Ureter (tissue), 1 donor: ENCODE measurements at places on chromosomes 4 and X.

DNA sequence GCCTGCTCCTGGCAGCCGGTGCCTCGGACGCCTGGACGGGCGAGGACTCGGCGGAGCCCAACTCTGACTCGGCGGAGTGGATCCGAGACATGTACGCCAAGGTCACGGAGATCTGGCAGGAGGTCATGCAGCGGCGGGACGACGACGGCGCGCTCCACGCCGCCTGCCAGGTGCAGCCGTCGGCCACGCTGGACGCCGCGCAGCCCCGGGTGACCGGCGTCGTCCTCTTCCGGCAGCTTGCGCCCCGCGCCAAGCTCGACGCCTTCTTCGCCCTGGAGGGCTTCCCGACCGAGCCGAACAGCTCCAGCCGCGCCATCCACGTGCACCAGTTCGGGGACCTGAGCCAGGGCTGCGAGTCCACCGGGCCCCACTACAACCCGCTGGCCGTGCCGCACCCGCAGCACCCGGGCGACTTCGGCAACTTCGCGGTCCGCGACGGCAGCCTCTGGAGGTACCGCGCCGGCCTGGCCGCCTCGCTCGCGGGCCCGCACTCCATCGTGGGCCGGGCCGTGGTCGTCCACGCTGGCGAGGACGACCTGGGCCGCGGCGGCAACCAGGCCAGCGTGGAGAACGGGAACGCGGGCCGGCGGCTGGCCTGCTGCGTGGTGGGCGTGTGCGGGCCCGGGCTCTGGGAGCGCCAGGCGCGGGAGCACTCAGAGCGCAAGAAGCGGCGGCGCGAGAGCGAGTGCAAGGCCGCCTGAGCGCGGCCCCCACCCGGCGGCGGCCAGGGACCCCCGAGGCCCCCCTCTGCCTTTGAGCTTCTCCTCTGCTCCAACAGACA lies 4.4 kb downstream of the SOD3 start:
- DNase-seq = no peak

GRCh38 chr4:17758485-17758884 lies 22.9 kb downstream of the FAM184B start:
- no peak for DNase-seq

DNA sequence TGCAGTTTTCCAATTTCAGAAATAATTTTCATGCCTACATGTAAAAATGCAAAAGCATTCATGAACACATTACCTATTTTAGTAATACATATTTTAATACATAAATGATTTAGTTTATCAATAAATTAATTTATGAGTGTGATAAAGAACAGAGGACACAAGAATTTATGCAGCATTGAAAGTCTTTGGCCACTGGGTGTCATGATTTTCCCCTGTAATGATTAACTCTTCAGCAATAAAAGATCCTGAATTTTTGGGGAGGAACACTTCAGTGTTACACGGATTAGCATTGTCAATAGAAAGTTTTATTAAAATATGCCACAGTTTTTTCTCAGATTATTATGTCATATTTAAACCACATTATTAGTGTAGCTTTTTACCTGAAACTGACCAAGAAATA lies 8.6 kb upstream of the VCX2 start:
- no peak for DNase-seq

DNA sequence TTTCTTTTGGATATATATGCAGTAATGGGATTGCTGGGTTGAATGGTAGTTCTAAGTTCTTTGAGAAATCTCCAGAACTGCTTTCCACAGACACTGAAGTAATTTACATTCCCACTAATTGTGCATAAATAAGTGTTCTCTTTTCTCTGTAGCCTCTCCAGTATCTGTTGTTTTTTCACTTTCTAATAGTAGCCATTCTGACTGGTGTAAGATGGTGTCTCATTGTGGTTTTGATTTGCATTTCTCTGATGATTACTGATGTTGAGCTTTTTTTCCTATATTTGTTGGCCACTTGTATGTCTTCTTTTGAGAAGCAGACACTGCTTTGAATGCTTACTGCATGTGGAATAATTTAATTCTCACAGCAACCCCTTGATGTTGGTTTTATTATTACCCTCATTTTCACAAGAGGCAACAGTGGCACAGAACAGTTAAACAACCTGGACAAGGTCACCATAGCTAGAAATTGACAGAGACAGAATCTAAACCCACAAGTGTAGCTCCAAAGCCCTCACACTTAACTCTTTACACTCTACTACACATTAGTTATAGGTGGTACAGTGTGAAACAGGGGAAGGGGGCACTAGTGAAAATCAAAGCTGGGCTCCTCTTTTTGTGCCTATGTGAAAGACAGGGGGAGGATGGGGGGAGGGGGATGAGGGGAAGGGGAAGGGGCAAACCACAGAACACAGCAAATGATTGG lies 96.1 kb downstream of the REELD1 start:
- DNase-seq = no peak

DNA sequence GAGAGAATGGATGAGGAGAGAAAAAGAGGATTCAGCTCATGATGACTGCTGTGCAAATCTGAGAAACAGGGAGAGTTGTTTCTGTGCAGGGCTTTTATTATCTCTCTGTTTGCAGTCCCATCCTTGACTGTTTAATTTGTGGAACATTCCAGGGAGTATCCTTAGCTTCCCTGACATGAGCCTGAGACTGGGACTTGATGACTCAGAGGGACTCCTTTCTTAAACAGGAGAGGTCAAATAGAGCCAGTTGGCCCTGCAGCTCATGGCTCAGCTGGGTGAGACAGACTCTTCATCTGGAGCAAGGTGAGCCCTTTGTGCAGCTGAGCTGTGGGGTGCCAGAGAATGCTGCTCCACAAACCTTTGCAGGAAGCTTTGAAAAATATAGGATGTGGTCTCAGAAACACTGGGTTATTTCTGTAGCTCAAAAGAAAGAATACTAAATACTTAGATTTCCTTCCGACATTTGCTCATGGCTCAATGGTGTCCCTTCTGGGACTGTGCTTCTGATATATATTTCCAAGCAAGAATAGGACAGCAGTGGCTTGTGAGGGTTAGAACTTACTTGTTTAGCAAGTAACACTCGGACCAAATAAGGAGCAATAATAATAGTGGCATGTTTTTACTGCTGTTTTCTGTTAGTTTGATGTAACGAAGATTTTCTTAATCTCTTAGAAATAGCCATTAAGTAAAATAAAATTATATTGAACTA lies 14.5 kb downstream of the ARHGAP24 start:
- no peak for DNase-seq

GRCh38 chrX:117973110-117973807 lies 143.4 kb downstream of the KLHL13 start:
- DNase-seq = no peak

- no peak for DNase-seq
These were observed 965.9 kb downstream of the FSTL5 start for GRCh38 chr4:161197912-161198311.

DNA sequence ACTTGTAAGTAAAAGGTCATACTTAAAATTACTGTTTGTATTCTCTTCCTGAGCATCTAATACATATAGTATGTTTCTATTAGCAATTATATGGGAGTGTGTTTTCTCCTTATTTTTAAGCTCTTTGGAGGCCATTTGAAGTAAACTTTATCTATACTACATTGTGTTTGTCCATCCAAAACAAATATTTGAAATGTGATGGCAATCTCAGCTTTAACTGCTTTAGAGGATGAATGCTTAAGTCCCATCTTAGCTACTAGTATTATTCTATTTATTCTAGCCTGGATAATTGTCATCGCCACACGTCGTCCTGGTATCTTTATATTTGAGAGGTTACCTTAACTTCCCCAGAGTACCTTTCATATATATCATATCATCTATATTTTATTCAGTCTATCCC lies 335.8 kb downstream of the NAF1 start:
- no peak for DNase-seq

GRCh38 chrX:39161611-39162255 lies 360.5 kb downstream of the MID1IP1 start:
- DNase-seq = no peak

GRCh38 chrX:81195259-81195658 lies 6.5 kb downstream of the HMGN5 start:
- no peak for DNase-seq

DNA sequence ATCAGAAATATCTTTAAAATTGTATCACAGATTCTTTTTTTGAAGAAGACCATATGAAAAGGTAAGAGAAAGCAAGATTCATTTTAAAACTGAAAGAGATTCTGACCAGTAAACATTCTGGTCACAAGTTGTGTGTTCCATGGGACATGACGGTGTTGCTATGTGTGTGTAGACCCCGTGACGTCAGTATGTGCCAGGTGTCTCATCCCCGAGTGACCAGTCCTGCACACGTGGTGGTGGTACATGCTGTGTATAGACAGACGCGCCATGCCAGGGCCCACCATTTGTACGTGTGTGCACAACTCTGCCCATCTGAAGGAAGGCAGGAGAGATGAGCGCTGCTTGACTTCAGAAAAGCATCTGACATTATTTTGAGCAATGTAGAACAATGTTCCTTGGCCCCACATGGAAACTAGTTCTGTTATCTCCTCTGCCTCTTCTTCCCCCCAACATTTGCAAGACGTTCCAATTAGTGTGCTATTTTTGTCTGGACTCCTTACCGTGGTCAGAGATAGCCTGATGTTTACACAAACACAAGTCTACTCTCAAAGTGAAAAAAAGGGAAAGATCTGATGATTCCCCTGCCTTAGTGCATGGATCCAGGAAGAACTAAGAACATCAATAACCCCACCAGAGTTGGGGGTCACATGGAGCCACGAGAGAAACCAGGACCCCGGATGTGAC lies 51.2 kb downstream of the IRF2 start:
- DNase-seq = no peak

DNA sequence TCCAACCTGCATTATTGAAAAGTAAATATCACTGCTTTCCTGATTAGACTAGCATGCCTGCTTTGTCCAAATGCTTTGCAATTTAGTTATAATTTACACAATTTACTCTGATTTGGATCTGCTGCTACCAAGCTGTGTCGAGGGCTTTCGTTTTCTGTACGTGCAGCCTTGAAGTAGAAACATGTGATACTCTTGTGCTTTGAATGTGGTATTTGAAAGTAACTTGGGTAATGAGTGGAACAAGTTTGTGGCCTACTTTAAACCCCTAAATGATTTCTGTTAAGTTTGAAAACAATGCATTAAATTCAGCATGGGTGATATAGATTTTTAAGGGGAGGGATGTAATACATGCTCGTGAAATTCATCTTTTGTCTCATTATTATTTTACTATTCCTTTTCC lies 240.7 kb downstream of the IQCM start:
- no peak for DNase-seq

- no peak for DNase-seq
These were observed 1.7 kb downstream of the SLAIN2 start for GRCh38 chr4:48343035-48343434.

- DNase-seq = no peak
These were observed 23.0 kb downstream of the GPM6B start for GRCh38 chrX:13793897-13794296.

GRCh38 chrX:70505451-70505841 lies 60.8 kb downstream of the DLG3 start:
- no peak for DNase-seq

GRCh38 chr4:37393889-37394288 lies 149.3 kb downstream of the NWD2 start:
- no peak for DNase-seq

DNA sequence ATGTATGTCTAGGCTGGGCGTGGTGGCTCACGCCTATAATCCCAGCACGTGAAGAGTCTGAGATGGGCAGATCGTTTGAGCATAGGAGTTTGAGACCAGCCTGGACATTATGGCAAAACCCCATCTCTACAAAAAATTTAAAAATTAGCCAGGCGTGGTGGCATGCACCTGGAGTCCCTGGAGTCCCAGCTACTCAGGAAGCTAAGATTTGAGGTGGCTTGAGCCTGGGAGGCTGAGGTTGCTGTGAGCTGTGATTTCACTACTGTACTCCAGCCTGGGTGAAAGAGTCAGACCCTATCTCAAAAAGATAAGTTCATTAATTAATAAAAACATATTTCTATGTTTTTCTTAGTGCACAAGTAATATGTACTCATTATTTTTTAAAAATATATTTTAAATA lies 238.1 kb downstream of the ARHGAP24 start:
- DNase-seq = no peak

DNA sequence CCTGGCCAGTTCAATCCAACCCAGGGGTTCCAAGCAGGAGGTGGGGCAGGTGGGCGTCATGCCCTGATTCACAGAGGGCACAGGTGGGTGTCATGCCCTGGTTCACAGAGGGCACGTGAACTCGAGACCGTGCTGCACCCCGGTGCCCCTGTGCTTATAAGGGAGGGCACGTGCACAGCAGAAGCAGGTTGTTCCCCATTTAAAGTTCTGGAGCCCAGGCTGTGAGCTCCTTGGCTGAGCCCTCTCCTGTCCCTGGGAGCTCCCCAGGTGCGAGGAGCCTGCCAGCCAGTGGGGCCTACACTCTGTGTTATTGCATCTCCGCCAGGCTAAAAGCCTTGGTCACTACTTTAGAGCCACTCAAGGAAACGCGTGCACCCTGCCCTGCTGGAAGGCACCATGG lies 3.2 kb upstream of the CPZ start:
- DNase-seq = no peak

DNA sequence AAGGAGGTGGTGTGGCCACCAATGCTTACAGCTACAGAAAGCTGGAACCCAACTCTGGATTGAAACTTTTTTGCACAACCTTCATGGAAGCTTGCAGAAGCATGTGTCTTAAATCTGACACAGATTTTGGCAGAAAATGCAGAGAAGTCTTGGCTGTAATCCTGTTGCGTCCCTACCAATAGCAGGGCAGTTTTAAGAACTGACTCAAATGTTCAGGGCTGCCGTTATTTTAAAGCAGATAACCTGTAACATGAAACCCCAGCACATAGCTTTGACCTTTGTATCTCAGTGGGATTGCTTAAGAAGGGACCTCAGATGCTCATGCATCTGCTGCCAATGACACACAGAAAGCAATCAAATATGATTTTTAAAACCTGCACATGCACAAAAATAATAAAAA lies at the start of gene VEGFD:
Gene VEGFD (minus strand): TSS at position 110 of the 400 bp plus-strand sequence. CDS start 467 bp downstream, outside the sequence.
- no peak for DNase-seq

GRCh38 chr4:175651756-175652310 lies 160.2 kb downstream of the GPM6A start:
- DNase-seq = no peak

DNA sequence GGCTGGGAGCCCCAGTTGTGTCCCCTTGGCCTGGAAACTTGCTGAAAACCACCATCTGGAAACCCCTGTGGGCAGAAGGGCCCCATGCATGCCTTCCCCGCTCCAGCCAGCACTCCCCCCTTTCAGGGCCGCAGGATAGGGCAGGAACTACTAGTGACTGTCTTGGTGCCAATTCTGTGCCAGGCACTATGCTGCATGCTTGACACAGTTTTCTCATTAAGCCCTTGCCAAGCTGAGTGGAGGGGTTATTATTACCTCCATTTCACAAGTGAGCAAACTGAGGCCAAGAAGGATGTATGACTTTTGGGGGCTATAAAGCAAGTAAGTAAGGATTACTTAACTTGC lies 73.6 kb upstream of the PJA1 start:
- no peak for DNase-seq

- DNase-seq = no peak
These were observed 139.9 kb downstream of the AFAP1 start for GRCh38 chr4:7799736-7800135.

GRCh38 chrX:37800717-37801116 lies 20.9 kb downstream of the CYBB start:
- DNase-seq = no peak

DNA sequence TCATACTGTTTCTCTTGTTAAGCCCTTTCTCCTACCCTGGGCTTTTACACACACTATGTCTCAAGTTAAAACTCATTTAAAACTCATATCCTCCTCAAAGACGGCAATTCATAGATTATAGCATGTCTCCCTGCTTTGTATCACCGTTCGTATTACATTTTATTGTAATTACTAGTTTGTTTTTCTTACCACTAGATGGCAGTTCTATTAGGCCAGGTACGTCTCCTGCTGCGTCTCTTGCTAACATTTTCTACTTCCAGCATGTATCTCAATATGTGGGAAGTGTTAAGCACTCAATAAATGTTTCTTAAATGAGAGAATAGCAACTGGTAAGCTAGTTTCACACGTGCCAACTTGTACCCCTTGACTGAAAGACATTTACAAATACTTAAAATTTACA lies 450.3 kb upstream of the PCDH7 start:
- DNase-seq = no peak
